DMS79 treated with DMSO at 0.1 percent for 48 hours (cell line): ENCODE measurements at places on chromosomes 3 and 15.

DNA sequence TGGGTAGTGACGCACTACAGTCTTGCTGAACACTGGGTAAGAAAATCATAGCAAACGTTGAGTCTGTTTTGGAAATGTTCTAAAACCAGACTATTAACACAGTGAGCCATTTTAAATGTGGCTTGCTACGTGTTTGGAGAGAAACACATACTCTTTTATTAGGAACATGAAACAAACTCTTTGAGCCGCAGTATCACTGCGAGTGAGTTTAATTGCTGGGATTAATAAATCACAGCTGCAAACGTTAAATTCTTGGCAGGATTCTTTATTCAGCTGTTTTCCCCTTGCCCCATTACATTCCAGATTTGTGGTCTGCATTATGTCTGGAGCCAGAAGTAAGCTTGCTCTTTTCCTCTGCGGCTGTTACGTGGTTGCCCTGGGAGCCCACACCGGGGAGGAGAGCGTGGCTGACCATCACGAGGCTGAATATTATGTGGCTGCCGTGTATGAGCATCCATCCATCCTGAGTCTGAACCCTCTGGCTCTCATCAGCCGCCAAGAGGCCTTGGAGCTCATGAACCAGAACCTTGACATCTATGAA is 33.6 kb downstream of the BTD start:
- DNase-seq: no peak

- DNase-seq: no peak
Measured at GRCh38 chr3:46667061-46667621, 26.3 kb downstream of the ALS2CL start.

GRCh38 chr3:30292192-30292893 is 314.1 kb upstream of the TGFBR2 start:
- no peak for DNase-seq

DNA sequence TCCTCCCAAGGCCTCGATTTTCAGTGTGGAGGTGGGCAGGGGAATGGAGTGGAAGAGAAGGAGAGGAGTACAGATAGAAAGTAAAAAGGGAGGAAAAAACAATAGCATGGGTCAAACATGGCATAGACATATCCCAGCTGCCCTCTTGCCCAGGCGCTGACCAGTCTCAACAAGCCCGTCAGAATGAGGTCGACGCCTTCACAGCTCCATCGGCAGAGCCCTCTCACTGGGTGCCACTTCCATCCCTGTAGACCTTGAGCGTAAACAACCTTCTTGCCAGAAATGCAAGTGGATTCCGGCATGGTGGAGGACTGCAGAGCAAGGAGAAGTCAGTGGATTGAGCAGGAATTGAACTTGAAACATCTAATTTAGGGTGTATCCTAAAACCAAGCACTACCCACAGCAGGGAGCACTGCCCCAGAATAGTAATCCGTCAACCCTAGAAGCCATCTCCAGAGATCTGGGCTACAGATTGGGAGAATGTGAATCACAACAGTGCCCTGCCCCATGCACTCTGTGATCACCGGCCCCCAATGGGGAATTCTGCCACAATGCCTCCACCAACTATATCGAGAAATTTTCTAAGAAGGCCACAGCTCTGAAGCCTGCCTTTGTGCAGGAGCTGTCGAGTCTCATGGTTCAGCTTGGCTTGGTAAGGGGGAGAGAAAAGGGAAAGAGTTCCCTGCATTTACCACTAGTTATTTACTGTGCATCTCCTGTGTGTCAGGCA is 190.1 kb downstream of the UACA start:
- no peak for DNase-seq

DNA sequence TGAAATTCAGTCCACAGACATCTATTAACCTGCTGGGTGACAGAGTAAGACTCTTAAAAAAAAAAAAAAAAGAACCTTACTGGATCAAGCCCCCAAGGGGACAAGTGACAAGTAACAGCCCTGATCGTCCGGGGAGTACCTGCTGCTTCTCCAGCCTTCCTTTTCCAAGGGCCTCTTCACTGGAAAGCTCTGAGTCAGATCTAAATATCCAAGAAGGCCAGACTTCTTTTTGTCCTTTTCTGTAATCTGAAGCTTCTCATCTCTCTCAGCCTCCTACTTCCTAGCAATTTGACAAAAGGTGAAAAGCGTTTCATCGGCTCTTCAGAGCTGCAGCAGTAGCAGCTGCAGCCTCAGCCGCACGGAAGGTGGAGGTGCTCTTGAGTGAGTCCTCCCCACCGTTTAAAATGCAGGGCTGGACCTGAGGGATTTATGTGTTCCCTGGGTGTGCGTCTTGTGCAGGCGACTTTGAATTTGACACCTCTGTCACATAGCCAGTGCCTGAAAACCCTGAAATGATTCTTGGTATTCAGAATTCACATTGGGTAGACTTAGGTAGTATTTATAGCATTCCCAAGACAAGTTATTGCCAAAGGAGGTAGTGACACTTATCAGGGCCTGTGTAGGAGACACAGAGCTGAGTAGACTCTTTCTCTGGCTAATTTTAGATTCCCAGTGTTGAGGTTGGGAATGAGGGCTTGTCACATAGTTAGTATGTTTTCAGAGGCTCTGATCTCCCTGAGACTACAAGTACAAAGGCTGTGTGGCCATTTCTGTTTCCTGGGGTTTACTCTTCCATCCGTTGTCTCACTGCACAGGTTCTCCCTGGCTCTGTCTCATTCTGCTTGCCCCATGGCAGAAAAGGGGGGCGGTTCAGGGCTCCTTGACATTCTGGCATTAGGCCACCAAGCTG is 291.2 kb upstream of the C2CD4B start:
- peak; percentile 69 for DNase-seq

DNA sequence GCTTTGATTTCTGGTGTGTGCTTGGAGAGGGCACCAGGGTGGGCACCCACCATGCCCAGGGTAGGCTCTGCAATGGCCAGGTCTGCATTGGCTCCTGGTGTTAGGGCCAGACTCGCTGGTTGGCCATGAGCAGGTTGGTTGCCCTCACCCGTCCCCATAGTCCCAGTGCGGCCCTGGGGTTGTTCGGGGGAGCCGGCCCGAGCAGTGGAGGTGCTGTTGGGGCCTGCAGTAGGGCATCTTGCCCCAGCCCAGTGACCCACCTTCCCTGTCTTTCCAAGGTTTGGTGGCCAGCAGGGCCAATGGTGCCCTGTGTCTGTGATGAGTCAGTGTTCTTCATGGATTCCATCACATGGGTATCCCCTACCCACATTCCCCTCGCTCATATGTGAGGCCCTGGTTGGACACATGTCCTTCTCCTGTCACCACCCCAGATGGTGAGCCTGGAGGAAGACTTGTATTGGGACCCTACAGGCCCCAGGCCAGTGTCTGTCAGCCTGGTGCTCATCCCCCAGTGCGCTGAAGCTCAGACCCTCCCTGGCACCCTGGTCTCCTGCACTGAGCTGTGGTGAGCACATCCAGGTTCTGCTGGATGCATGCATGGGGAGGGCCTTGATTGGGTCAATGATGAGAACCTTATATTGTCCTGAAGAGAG is 190.1 kb downstream of the UBE3A start:
- DNase-seq: no peak

DNA sequence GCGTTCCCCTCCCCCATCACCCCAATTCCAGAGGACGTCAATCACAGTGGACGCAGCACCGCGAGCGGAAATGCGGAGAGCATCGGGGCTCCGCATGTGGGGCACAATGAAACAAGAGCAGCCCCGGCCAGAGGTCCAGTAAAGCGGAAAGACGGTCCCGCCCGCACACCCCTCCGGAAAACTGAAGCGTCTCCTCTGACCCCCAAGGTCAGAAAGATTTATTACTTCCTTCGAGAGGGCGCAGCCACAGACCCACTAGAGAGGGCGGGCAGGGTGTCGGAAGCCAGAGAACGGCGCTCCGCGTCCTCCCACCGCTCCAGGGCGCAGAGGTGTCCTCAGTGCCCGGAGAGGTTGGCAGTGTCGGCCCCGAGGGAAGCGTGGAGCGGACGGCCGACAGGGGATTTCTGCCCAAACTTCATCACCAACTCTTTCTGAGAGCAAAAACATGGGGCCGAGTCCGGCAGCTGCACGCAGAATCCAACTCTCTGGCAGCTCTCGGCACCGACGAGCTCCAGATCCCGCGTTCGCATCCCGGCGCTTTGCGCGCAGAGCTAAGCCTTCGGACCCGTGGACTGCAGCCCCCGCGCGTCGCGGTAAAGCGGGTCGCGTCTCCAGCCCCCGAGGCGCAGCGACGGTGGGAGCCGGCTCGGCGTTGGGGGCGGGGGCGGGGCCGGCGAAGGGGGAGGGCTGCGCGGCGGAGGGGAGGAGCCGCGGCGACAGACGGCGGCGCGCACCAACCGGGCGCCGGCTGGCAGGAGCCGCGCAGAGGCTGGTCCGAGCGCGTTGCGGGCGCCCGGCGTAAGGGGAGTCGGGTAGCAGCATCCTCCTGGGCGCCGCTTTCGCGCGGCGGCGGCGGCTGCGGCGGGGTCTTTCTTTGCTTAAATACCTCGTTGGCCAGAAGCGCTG is at the start of gene CHST2:
TSS of gene CHST2 (plus strand) at position 763 of the 906 bp plus-strand sequence. CDS start 1,046 bp downstream, outside the sequence.
- peak; percentile 40 for DNase-seq

DNA sequence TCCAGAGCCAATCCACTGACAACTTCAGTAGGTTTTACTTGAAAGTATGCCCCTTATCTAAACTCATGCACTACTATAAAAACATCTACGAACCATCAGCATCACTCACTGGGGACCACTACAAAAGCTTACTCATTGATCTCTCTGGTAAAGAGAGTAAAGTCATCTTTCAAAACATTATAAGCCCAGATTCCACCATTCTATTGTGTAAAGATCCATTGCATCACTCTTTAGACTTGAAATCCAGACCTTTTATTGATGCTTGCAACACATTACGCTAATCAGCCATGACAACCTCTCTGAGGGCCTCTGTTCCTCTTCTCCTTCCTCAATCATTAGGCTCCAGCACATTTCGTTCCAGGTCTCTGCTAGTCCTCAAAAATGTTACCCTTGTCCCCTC is 248.9 kb upstream of the WNT5A start:
- no peak for DNase-seq

DNA sequence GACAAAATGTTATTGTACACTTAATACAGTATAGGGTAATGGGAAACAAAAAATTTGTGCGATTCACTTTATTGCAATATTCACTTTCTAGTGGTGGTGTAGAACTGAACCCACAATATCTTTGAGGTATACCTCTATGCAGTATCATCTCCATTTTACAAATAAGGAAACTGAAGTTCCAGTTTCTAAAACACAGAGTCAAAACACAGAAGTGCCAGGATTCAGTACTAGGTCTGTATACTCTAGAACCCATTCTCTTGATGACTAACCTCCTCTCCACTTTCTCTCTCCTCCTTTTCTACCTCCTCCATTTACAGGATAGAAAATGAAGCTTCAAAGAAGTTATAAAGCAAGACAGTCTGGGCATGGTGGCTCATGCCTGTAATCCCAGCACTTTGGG is 62.2 kb downstream of the MB21D2 start:
- no peak for DNase-seq

DNA sequence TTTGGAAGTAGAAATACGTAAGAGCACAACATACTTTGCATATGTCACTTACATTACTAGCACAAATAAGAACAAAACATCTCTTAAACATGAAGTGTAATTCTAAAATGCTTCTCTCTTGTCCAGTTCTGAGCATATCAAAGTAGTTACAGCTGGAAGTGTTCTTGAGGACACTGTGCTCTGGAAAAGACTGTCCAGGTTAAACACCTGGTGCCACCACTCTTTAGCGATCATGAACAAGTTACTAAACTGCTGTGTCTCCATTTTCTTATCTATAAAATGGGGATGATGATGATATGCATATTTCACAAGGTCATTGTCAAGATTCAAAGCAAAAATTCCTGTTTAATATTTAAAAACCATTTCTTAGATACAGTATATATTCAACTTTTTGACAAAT is 790 bp downstream of the STRIT1 start:
- no peak for DNase-seq

- no peak for DNase-seq
Measured at GRCh38 chr3:39506863-39507262, 39.4 kb downstream of the MOBP start.

GRCh38 chr3:185884641-185885040 is 53.2 kb downstream of the TRA2B start:
- no peak for DNase-seq

DNA sequence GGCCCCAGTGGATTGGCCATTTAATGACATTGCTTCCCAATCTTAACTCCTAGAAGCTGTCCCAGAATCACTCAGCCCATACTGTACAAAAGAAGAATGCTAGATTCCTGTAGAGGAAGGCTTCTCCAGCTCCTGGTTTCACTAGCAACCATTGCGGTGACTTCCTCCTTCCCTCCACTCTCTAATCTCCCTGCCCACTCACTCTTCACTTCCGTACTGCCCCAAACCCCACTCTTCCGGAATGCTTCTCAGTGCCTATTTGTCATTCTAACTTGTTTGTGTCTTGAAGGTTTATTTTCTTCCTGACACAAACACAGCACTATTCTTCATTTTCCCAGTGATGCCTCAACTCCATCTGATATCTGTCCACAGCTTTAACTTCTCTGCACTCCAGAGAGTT is 97.1 kb upstream of the SPATA16 start:
- DNase-seq: no peak

GRCh38 chr3:106184540-106185457 is 316.0 kb upstream of the CBLB start:
- DNase-seq: no peak
